ENCODE measurements at places on chromosomes 13 and 19. TPM values are rescaled to one million over a fixed set of nuclear protein-coding genes. Genes with fewer than 3 reads are reported as not detected.

Gene PROZ
- total RNA-seq: not detected

Gene LILRA6
- 0.42 TPM for total RNA-seq

DNA sequence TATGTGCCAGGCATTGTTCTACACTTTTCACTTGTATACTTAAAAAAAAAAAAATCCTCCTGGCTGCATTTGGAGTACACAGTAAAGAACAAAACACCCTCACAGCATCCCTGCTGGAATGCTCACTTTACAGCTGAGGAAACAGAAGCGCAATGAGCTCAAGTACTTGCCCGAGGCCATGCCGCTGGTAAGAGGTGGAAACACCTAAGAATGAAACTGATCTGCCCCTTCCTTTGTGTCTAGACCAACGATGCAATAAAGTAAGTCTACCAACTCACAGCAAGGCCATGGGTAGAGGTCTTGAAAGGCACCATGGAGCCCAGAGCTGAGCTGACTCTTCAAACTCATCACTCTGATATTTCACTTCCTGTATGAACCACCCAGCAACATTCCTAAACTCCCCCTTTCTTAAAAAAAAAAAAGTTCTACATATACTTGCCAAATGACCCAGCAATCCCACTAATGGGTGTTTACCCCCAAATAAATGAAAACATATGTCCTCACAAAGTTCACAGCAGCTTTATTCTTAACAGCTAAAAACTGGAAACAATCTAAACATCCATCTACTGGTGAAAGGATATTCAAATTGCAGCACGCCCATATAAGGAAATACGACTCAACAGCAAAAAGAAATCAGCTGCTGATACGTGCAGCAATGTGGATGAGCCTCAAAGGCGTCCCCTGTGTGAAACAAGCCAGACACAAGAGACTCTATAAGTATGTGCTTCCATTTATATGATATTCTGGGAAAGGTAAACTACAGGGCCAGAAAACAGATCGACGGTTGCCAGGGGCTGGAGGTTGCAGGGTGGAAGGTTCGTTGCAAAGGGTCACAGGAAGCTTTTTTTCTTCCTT, 236.6 kb upstream of the MAB21L1 start:
- H3K36me3 ChIP-seq: no peaks in the 10 kb centered on the region
- H3K4me1 ChIP-seq: no peaks in the 10 kb centered on the region
- no peak overlapping the region for H3K27ac ChIP-seq
- H3K27me3 ChIP-seq: no peaks in the 10 kb centered on the region
- DNase-seq: no peak
- no peak overlapping the region for H3K4me3 ChIP-seq

GRCh38 chr19:42200116-42200715, 17.3 kb downstream of the DEDD2 start:
- peak overlapping the region; percentile 88 for H3K27ac ChIP-seq
- peaks cover 31% of the 10 kb centered on the region for H3K36me3 ChIP-seq
- no peaks in the 10 kb centered on the region for H3K27me3 ChIP-seq
- peaks cover 96% of the 10 kb centered on the region for H3K4me1 ChIP-seq
- DNase-seq: no peak

- H3K4me3 ChIP-seq: no peak overlapping the region
- H3K4me1 ChIP-seq: no peaks in the 10 kb centered on the region
- no peak overlapping the region for H3K27ac ChIP-seq
- no peaks in the 10 kb centered on the region for H3K36me3 ChIP-seq
- no peak for DNase-seq
These were observed 261.7 kb downstream of the LHFPL6 start for GRCh38 chr13:39341251-39341650.
